ENCODE measurements at places on chromosomes 16 and 17. TPM values are rescaled to one million over a fixed set of nuclear protein-coding genes. Genes with fewer than 3 reads are reported as not detected.

DNA sequence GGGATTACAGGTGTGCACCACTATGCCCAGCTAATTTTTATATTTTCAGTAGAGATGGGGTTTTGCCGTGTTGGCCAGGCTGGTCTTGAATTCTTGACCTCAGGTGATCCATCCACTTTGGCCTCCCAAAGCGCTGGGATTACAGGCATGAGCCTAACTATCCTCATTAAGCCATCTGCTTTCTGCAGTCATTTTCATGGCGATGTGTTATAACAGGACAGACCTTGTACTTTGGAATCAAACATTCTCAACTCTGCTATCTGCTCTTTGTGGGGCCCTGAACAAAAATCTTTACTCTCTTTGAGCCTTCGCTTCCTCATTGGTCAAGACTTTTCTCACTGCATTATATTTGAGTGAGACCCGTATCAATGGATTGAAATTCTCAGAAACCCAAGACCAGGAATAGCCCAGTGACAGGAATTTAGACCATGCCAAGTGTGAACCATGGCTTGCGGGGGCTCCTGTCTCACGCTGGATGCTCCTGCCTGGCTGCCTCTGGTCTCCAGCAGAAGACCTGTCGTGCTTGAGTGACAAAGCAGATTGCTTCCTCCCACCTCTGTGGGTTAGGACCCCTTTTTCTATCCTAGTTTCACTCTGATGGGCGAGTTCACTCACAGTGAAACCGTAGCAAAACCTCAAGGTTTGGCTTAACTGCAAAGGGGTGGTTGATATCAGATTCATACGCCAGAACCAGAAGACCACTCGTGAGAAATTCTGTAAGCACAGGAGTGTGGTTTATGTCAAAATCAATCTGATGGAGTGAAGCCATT, 519.1 kb downstream of the MAF start:
- no peak for DNase-seq

GRCh38 chr17:50871364-50871763, 5.2 kb upstream of the TOB1 start:
- no peak for DNase-seq

GRCh38 chr16:49932946-49933345, 77.0 kb upstream of the ZNF423 start:
- DNase-seq = no peak

GRCh38 chr16:58448890-58449289, 51.1 kb upstream of the NDRG4 start:
- DNase-seq = no peak

- DNase-seq = peak; percentile 54
Measured at GRCh38 chr16:67847064-67847861, at the start of gene CENPT. Gene CENPT (minus strand): TSS chr16:67847693. CDS start chr16:67833859, 13,834 bp downstream.

GRCh38 chr16:87806641-87807546, 41.1 kb upstream of the KLHDC4 start:
- peak; percentile 67 for DNase-seq

DNA sequence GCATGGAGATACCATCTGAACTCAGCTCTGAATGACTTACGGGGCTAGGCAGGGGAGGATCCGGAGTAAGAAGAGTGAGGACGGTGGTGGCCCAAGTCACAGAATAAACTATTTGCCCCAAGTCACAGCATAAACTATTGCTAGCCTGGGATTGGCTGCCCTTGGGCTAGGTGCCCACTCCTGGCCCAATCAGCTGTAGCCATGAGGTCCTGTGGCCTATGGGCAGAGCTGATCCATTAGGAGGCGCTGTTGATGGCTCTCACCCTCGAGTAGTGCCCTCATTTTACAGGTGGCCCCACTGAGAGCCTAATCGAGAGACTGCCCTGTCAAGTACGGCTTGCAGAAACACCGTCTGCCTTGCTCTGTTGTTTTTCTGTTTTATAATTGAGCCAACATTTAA, 62.3 kb upstream of the ZNF423 start:
- no peak for DNase-seq

GRCh38 chr16:20383106-20384029, 21.2 kb downstream of the PDILT start:
- peak; percentile 29 for DNase-seq

DNA sequence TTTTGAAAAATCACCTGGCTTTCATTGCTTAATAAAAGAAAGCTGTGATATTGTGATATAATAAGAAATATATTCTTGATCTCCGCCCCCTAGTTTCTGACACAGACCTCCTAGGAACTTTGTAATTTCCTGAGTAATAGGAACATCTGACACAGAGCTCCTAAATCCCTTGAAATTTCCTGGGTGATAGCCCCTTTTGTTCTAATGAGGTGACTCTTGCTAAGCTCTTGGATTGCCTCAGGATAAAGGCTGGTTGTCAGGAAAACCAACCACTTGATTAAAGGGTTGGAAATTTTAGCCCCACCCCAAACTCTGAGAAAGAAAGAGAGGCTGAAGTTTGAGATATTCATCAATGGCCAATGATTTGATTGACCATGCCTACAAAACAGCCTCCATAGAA, 326.4 kb upstream of the KIF2B start:
- no peak for DNase-seq

DNA sequence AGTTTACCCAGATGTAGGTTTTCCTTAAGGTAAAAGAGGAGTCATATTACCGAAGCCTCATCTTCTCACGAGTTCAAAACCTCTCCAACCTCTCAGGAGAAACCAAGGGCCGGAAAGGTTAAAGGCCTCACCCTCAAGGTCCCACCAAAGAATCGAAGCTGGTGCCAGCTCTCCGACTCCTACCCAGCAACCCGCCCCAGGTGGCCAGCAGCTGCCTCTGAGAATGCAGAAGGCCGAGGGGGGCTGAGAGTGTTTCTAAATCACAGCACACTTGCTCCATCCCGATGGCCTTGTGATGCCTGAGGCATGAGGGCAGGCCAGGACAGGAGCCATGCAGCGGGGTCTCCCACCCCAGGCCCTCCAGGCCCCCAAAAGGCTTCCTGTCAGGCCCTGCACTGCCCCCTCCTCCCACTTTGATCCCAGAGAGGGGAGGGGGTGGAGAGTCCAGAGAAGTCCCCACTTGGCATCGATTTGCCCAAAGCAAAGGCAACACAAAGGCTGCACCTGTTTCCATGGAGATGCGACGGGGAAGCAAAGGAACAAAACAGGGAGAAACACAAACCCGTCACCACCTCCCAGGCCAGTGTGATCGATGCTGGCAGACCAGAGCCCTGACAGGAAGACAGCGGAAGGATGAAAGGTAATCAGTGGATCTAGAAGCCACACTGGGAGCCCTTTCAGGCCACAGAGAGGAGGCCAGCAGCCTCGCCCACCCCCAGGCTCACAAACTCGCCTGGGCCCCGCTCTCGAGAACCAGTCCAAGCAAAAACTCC, 39.0 kb downstream of the CUEDC1 start:
- DNase-seq = peak; percentile 46

DNA sequence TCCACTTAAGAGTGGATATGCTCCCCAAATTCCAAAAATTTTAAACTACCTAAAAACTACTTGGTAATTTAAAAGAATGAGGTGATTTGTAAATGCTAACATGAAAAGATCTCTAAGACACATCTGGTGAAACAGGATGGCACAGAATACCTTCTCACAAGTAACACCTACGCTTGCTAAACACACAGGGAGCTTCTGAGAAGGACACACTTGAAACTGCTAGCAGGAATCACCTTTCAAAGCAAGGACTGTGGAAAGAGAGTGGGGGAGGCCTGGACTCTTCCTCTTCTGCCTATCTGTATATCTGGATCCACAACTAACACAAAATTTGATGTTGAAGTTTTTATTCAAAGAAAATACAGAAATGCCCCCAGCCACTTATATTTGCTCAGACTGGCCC, 52.4 kb downstream of the CYTH1 start:
- no peak for DNase-seq

DNA sequence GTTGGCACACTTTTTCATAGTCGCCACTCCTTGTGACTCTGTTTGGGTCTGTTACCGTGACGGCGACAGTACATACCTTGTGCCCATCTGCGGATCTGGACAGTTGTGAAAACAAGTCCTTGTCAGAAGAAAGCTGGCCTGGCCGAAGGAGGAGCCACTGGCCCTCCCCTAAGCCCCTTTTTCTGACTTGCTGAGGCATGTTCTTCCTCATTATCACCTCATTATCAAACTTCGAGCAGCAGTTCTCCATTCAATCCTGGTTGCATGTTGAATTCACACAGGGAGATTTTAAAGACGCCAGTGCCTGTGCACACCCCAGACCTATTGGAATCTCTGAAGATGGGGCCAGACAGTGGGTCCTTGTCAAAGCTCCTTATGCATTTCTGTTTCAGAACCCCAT, 61.1 kb downstream of the CYLD start:
- DNase-seq = no peak

DNA sequence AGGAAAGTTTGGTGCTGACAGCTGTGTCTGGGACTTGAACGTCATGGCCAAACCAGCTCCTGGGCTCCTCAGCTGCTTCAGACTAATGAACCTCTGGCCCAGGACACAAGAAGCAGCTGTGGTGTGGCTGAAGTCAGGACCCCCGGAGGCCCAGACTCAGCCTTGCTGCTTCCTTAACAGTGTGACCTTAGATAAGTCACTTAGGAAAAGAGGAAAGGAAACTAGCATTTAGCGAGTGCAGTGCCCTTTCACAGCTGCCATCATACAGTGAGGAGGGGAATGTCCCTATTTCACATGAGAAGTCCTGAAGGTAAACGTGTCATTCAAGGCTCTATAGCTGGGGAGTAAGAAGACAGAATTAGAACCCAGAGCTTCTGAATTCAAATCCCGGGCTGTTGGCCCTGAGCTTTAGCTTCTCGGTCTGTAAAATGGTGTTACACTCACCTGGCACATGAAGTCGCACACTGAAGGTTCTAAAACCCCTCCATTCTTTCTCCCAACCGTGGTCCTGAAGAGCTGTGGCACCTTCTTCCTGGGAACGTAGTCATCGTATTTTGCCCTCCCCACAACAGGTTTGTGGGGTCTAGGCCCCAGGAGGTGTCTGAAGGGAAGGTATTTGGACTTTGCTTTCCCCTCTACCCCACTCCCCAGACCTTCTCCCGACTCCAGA, 910 bp upstream of the RAMP2 start:
- DNase-seq = no peak

DNA sequence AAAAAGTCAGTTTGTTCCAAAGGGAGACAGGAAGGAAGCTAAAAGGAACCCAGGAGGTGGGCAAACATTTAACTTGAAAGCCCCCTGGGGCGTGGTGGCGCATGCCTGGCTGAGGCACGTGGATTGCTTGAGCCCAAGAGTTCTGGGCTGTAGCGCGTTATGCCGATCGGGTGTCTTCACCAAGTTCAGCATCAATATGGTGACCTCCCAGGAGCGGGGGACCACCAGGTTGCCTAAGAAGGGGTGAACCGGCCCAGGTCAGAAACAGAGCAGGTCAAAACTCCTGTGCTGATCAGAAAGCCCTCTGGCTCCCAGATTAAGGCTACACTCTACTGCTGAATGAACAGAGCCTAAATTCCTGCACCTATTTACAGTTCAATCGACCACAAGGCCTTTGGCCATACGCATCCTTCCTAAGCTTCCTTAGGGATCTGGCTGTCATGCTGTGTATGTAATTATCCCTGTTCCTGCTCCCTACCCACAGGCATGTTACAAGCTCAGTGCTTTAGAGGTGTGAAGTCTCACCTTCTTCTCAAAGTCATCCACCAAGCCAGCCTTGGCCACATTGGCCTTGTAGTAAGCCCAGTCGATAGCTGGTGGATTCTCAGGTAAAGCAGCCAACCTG, 5.0 kb downstream of the ATP5PD start:
- no peak for DNase-seq

DNA sequence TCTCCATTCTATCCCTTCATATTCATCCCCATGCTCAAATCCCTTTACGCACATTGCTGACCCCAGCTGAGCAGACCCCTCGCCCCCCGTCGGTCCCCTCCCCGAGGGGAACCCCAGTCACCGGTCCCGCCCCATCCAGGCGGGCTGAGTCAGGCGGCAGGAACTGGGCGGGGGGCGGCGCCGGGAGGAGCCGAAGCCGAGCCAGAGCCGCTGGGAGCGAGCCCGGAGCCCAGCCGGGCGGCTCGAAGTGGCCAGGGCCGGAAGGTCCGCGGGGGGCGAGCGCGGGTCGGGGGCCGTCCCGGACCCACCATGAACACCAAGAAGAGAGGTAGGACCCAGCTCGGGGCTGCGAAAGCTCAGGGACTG, 8.6 kb downstream of the RIPOR1 start:
- peak; percentile 93 for DNase-seq

DNA sequence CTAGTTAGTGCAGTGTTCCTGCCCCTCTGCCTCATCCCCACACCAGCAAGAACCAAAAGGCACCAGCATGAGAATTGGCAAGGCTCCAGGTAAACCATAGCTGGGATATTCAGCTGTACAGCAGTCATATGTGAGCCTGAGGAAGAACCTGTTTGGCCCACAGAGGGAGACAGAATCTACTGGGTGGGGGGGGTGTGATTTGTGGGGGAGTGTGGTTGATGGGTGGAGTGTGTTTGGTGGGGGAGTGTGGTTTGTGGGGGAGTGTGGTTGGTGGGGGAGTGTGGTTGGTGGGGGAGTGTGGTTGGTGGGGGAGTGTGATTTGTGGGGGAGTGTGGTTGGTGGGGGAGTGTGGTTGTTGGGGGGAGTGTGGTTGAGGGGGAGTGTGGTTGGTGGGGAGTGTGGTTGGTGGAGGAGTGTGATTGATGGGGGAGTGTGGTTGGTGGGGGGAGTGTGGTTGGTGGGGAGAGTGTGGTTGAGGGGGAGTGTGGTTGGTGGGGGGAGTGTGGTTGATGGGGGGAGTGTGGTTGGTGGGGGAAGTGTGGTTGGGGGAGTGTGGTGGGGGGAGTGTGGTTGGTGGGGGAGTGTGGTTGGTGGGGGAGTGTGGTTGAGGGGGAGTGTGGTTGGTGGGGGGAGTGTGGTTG, 19.5 kb downstream of the MINK1 start:
- no peak for DNase-seq

DNA sequence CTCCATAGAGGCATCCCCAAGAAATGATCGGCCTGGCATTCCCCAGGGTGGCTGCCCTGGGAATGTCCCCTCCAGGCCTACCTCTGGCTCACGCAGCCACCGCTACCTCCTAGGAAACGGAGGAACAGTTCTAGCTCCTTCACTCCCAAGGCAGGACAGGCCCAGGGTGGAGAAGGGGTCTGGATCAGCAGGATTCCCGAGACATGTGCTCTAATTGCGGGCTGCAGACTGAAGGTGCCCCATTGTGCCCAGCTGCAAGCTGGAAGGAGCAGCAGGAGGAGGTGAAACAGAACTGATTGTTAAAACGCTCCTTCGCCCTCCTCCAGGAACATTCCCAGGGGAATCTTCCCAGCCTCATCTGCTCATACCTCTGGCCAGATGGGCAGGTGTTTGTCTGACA, 40.8 kb downstream of the SCNN1G start:
- no peak for DNase-seq

DNA sequence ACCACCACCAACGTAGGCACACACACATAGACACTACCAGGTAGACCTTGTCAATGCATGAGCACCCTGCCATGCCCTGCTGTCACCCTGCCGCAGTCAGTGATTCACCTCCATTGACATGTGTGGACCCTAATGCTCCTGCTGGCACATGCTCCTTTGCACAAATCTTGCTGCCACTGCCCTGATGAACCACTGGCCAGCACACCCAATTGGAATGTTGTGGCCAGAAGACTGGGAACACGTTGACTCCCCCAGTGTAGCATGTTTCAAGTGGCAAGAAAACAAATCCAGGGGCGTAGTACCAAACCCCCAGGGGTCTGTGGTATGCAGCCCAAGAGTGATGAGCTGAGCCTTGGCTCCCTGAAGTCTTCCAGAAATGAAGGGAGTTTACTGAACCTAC, 486.4 kb upstream of the KIF2B start:
- DNase-seq = no peak

The NF1 gene
- total RNA-seq = 42.9 TPM

The CFAP52 gene
- 0.72 TPM for total RNA-seq

The SCNN1B gene
- total RNA-seq = 41.6 TPM

The PRSS33 gene
- 0.92 TPM for total RNA-seq

The RND2 gene
- 0.49 TPM for total RNA-seq

The EIF3C gene
- total RNA-seq = 297 TPM

The MIEF2 gene
- 42.6 TPM for total RNA-seq

The MT3 gene
- total RNA-seq = not detected

The HBA2 gene
- total RNA-seq = 40.1 TPM
